Left lobe of liver (tissue), 2 donors: ENCODE measurements at places on chromosomes 5 and 9.
A peak's percentile ranks its signal among the peaks of the same experiment; 100 is the strongest.

GRCh38 chr9:129275626-129276247, 97.7 kb upstream of the IER5L start:
- DNase-seq, result peak; percentile 27

DNA sequence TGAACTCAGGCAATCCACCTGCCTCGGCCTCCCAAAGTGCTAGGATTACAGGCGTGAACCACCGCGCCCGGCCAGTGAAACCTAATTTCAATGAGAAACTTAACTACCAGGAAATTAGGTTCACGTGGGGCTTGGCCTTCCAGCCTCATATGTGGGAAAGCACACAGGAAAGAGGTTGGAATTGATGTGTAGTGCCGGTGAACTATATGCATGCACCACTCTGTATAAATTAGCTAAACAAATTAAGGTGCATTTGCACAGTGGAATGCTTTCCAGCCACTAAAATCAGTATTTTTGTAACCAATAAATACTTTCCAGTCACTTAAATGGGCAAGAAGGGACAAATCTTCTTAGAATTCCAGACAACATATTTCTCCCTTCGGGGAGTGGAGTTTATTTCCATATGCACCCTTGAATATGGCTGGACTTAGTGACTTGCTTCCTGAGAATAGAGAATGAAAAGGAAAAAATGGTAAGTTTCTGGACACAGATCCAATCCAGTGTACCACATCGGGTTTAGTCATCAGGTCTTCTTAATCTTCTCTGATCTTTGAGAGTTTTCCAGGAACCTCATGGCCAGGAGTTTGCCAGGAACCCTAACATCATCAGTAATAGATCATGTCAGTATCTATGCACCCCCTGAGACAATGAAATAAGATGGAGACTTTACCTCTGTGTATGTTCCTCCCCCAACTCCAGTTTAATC, 24.9 kb downstream of the ATOX1 start:
- DNase-seq, result no peak

- no peak for DNase-seq
These were observed 112.6 kb upstream of the ARRDC3 start for GRCh38 chr5:91495699-91496098.

GRCh38 chr5:147560718-147561331, 51.0 kb upstream of the DPYSL3 start:
- no peak for DNase-seq

- no peak for DNase-seq
These were observed 12.0 kb downstream of the UGT3A2 start for GRCh38 chr5:36054647-36055046.

DNA sequence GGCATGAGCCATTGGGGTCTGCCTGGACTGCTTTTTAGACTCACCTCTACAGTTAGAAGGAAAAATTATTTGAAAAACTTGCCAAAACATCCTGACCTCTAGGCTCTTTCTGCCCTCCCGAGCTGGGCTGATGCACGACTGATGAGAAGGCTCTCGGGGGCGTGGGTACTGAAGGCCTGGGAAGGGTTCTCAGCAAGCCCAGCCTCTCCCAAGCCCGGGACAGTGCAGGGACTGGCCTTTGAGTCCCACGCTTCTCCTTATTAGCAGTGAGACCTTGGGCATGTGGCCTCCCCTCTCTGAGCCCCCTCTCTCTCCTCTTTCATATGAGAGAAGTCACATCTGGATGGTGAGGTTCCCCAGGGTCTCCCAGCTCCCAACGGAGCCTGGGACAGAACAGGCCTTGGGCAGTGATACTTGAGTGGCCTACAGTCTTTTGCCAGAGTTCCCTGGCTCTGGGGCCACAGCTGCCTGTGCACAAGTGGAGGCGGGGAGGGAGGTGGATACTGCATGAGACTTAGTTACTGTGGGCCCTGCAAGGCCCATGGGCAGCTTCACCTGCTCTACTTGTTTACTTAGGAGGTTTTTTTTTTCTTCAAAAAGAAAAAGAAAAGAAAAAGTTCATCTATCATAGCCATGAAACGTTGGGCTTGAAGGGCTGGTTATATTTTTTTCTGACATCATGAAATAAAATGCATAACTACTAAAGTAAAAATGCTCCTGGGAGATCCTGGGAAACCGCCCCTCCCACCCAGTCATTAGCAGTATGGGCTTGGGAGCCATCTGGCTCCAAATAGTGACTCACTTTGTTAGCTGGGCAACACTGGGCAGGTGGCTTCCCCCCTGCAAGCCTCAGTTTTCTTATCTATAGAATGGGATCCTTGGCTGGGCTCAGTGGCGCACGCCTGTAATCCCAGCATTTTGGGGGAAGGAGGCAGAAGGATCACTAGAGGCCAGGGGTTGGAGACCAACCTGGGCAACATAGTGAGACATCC, 139.4 kb downstream of the GAPVD1 start:
- no peak for DNase-seq

- DNase-seq, result peak; percentile 39
These were observed 4.4 kb upstream of the MGAT1 start for GRCh38 chr5:180807046-180807445.

DNA sequence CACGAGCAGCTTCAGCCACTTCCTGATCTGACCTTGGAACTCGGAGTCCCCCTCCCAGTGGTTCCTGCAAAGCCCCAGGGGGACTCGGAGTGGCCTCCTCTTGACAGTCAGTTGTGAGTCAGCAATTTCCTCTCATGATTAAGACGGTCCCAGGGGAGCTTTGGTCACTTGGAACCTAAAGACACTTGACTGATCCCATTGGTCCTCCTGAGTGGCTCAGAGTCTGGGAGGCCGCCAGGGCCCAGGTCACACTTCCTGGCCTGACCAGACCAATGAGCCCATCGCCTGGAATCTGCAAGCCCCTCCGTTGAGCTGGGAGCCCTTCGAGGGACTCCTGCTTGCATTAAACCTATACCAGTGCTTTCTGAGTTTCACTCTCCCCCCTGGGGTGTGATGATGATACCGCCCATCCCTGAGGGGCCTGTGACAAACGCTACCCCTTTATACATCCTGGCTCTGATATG, 29.1 kb downstream of the TSPAN17 start:
- no peak for DNase-seq

DNA sequence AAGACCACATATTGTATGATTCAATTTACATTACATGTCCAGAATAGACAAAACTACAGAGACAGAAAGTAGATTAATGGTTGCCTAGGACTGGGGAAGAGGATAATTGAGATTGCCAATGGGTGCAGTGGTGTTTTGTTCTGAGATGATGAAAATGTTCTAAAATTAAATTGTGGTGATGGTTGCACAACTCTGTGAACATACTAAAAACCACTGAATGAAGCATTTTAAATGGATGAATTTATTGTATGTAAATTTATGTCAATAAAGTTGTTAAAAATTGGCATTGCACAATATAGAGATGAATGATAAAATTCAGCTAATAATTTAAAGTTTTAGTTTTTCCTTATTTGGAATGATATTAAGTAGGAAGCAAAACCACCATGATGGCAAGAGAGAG, 109.5 kb upstream of the NR4A3 start:
- DNase-seq, result no peak

GRCh38 chr5:115713408-115713807, 87.6 kb upstream of the TMED7 start:
- no peak for DNase-seq

DNA sequence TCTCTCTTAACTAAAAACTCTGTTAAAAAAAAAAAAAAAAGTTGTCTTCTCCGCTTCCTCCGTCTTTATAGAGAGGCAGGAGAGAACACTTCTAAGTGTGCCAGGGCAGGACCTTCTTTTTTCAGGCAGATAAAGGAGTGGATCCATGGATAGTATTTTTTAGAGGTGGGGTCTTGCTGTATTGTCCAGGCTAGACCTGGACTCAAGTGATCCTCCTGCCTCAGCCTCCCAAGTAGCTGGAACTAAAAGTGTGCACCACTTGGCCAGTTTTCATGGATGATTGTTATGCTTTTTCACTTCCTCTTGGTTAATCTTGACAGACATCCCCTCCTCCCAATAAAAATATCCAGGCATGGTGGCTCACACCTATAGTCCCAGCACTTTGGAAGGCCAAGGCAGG, 20.0 kb upstream of the GNE start:
- DNase-seq, result no peak

- DNase-seq, result no peak
These were observed 46.4 kb upstream of the SLCO6A1 start for GRCh38 chr5:102545175-102545574.

- DNase-seq, result no peak
These were observed 220.4 kb downstream of the ARRDC3 start for GRCh38 chr5:91162534-91163381.

GRCh38 chr5:3336666-3337065, 259.0 kb upstream of the IRX1 start:
- DNase-seq, result no peak

- DNase-seq, result no peak
These were observed 342.7 kb upstream of the RIOK2 start for GRCh38 chr5:97525780-97526179.

DNA sequence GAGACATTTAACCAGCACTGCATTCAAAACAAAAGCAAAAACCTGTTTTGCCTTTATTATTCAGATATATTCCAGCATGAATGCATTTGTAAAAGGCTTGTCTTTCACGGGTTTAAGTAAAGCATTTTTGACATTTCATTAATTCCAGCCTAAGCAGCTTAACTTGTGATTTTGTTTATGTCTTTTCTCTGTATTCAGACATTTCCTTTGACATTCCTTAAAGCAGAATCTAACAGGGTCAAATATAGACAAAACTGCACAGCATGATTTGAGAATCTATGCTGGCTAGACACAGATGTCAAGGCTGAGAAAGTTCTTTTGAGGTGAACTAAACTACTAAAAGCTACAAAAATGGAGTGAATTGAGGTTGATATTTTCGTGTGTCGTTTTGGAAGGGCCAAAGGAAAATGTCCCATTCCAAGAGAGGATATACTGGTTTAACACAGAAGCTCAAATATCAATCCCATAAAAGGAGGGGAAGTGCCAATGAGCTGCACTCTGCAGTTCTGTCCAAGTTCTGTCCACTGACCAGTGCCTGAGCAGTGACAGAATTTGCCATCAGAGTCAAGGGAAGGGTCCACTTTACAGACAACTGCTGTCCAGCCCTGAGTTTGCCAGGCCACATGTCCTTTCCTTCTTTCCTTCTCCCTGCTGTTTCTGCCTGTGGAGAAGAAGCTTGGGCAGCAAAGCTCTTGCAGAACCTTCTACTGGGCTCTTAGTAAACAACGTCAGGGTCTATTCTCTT, 198.7 kb upstream of the KLF9 start:
- DNase-seq, result no peak
